ENCODE measurements at places on chromosomes 13 and 19.
A peak's percentile ranks its signal among the peaks of the same experiment; 100 is the strongest.

DNA sequence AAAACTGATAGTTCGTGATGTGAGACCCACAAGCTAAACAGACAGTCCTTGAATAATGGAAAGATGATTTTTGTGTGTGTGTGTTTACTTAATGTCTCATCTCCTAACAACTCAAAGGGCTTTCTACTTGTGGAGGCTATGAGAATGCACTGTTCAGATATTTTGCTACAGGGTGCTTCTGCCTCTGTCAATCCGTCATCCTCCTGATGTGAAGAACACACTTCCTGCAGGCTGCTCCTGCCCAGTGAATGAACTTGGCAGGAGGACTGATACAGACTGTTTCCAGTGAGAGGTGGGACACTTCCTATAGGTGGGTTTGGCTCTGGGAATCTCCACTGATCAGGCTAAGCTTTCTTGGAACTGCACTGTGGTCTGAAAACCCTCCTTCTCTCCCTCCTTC lies 168.4 kb upstream of the STARD13 start:
- no peak for DNase-seq

DNA sequence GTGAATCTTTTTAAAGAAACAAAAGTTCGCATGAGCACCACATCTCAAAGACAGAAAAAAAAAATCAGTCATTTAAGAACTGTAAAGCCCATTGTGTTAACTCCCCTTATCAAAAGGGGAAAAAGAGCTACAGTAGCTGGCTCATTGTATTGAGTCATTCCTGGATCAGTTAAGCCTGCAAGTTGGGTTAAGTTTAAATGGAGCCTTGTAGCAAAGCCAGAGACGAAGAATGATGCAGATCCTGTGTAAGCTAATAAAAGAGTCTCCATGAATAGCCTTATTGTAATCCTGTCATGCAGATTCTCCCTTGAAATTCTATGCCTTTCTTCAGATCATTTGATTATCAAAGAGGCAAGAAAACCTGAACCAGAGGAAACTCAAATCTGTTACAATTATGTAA lies 83.8 kb downstream of the CRYL1 start:
- DNase-seq = peak; percentile 67

DNA sequence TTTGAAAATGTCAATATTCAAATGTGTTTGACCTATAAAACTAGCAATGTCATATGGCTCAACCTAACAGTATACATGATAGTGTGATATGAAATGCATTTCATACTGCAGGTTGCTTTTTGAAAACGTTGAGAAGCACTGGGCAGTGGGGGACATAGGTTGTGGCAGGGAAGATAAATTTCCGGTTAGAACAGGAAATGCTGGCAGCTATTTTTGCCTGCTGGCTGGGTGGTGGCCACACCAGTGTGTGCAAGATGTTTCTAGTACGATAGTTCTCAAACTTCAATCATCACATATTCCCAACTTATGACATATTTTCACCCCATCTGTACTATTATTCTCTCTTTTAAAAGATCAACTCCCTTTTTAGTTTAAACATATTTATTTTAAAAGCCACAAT lies 17.2 kb downstream of the FXYD5 start:
- DNase-seq = no peak

DNA sequence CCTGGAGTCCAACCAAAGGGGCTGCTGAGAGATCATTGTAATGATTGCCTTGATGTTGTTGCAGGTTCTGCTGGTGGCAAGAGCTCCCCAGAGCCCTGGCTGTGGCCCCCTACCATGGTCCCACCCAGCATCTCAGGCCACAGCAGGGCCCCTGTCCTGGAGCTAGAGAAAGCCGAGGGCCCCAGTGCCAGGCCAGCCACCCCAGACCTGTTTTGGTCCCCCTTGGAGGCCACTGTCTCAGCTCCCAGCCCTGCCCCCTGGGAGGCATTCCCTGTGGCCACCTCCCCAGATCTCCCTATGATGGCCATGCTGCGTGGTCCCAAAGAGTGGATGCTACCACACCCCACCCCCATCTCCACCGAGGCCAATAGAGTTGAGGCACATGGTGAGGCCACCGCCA lies 15.5 kb downstream of the NCAN start:
- DNase-seq = no peak

GRCh38 chr19:49879243-49879963 lies 1.9 kb downstream of the TBC1D17 start:
- DNase-seq = no peak

DNA sequence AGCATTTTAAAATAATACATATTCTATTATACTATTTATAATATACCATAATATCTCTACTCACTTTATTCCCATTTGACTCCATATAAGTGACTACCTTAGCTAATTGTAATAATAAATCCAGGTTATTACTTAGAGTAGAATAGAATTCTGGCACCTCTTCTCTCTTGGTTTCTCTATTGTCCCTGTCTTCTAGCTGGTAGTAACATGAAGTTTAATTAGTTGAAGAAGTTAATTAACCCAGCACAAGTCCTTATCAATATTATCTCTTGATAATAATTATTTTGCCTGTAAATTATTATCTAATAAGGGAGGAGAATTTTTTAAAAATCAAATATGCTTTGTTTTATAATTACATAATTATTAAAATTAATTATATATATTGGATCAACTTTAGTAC lies 1571.2 kb upstream of the PRR20A start:
- no peak for DNase-seq

GRCh38 chr13:43494206-43494605 lies 292.6 kb downstream of the ENOX1 start:
- DNase-seq = no peak

DNA sequence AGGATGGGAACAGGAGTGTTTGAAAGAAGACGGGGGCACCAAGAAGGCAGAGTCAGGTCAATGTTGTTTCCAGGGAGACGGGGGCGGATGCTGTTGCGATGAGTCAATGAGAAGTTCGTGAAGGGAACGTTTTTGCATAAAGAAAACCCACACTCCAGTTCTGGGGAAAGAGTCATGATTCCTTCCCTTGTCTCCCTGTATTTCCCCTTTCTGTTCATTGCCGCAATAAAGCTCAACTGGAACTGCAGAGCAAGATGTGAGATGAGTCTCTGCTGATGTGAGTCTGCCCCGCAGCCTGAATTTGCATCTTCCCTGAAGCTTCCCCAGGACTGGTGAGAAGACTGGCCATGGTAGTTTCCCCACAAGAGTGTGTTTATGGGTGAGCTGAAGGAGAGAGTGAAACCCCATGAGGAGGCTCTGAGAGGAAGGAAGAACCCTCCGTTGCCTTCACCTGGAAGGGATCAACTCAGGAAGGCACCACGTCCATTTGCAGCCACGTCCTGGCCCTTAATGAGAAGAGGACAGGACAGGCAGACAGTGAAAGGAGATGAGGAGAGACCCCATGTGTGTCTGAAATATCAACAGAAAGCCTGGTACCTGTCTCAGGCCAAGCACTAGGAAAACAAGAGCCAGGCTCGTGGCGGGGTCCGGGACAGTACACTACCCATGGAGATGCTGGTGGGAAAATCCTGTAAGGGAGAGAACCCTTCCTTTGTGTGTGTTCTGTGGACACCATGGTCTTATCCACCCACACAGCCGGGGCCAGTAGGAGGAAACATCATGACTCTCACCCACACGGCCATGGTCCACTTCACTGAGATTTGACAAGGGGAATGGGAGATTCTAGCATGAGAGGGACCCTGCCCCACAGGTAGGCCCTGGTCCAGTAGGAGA lies 13.7 kb downstream of the LILRA1 start:
- DNase-seq = no peak

GRCh38 chr13:51234676-51235075 lies 12.5 kb downstream of the FAM124A start:
- DNase-seq = no peak

- DNase-seq = no peak
These were observed 185.7 kb downstream of the VWA8 start for GRCh38 chr13:41775251-41775650.

DNA sequence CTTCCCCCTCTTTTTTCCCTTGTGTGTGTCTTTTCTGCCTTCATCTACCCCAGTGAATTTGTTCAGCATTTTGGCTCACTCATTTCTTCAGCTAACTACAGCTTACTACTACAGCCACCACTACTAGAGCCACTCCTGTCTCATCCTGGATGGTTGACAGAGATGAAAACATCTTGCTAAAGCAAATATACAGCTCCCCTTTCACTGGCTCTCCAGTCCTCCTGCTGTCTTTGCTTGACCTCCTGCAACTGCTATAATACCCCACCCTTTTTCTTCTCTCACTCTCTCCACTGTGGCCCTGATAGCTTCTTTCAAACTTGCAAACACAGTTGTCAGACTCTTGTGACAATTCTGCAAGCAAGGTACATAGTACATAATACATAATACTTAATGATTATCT lies 523.6 kb downstream of the DCT start:
- no peak for DNase-seq

DNA sequence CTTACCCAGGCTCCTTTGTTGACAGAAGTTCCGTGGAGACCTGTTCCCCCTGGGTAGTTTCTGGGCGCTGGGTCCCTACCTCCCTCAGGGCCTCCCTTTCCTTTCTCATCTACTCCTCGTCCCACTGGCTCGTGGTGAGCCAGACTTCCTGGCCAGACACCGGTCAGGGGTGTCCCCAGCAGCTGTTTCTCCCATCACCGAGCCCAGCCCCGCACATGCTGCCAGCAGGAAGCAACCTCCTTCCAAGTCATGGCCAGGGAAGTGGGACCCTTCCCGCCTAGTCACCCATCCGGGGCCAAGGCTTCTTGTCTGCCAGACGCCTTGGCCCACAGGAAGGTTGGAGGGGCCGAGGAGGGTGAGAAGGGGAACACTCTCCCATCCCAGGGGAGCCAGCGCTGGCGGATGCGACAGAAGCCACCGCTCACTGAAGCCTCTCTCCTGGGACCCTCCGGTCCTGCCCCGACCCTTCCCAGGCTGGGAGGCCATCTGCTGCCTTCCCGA lies 5.7 kb downstream of the PAK4 start:
- no peak for DNase-seq

DNA sequence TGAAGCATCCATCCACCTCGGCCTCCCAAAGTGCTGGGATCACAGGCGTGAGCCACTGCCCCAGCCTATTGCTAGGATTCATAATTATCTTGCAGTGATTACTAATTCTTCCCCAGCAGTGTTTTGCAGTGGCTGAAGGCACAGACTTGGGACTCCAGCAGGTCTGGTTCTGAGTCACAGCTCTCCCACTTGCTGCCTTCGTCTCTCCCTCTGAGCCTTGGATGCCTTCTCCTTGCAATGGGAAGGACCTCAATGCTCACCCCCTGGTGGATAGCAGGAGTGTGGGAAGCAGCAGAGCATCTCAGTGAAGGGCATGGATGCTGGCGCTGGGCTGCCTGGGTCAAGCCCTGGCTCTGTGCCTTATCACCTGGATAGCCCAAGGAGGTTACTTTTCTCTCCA lies 37.6 kb upstream of the SHKBP1 start:
- no peak for DNase-seq

GRCh38 chr13:59495299-59495698 lies 668.4 kb downstream of the DIAPH3 start:
- DNase-seq = no peak

GRCh38 chr13:25541434-25542123 lies 169.8 kb downstream of the ATP8A2 start:
- DNase-seq = no peak

GRCh38 chr13:31880851-31881494 lies 141.6 kb downstream of the RXFP2 start:
- no peak for DNase-seq

DNA sequence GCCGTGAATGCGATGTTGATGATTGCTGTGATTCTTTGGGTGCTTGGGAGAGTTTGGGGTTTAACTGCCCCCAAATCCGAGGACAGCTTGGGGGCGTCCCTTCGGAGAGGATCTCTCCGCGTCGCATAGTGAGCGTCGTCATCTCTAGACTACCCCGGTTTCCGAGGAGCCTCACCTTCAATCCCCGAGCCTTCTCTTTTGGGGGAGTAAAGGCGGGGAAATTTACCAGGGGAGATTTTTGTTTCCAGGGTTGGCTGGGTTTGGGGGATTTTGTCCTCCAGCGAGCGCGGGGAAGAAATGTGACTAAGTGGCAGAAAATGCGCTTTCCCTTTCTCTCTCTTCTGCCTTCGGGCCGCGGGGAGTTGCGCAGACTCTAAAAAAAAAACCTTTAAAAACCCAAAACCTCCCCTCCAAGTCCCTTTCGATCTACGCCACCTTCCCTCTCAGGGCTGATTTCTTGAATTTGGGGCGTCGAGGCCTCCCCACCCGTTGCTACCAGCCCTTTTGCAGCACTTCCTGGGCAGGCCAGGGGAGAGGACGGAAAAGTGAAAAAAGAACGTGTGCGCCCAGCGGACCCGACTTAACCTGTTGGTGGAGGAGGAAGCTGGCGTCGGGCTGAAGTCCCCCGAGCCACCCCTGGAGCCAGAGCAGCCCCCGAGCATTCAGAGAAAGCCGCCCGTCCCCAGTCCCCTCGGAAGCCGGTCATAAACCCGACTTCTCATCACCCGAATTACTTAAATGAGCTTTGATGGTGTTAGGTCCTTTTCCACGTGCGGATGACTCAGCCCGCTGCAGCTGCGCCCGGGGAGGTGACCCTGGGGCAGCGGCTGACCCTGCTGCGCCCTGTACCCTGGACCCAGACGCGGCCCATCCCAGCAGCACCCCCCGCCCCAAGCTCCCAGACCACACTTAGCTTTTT lies 17.7 kb downstream of the NFIX start:
- no peak for DNase-seq

- no peak for DNase-seq
These were observed 4.7 kb downstream of the SETDB2 start for GRCh38 chr13:49448753-49449152.

DNA sequence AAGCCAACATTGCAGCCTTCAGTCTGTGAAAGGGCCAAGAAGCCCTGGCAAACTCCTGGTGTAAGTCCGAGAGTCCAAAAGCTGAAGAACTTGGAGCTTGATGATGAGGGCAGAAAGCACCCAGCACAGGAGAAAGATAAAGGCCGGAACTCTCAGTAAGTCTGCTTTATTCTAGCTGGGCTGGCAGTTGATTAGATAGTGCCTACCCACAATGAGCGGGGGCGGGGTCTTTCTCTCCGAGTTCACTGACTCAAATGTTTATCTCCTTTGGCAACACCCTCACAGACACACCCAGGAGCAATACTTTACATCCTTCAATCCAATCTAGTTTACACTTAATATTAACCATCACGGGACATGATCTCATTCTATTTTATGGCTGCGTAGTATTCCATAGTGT lies 1317.1 kb downstream of the SLITRK1 start:
- no peak for DNase-seq

DNA sequence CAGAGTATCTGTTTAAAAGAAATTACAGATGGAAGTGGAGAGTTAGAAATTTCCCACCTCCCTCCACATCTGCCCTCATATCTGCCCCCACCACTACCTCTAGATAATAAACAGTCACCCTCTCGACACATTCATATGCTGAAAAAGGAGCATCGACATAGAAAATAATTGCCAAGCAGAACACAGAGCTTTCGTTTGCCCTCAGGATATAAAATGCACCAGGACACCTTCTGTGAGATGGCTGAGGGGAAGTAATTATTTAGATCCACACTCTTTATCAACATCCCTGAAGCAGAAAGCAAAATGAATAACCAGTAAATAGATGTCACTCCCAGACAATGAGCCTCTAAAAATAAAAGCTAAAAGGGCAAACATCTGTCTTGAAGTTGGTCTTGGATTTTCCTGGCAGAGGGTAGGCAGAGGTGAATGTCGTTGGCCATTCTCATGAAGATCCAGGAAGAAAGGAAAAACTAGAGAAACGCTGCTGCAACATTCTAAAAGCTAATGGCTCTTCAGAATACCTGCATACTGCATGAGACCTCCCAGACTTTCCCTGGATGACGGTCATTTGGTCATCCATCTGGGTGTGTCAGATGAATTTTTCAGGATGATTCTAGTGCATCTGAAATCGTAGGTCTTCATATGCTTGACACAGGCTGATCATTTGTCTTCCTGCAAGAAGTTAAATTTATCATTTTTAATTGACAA lies 527.5 kb downstream of the RFC3 start:
- DNase-seq = no peak

Data from NCI-H1048 (cell line).